Stimulated activated CD8-positive, alpha-beta memory T cell treated with anti-CD3 and anti-CD28 coated beads, Interleukin-15, amount 100 ng/mL, for 24 hours (primary cell): ENCODE measurements at places on chromosomes 11 and 22.

GRCh38 chr11:74470526-74470925, 3.2 kb upstream of the KCNE3 start:
- DNase-seq = no peak

- DNase-seq = no peak
Observed at GRCh38 chr22:32723643-32724042, 77.9 kb upstream of the TIMP3 start.

- DNase-seq = no peak
Observed at GRCh38 chr11:15192005-15192556, 77.4 kb downstream of the INSC start.

DNA sequence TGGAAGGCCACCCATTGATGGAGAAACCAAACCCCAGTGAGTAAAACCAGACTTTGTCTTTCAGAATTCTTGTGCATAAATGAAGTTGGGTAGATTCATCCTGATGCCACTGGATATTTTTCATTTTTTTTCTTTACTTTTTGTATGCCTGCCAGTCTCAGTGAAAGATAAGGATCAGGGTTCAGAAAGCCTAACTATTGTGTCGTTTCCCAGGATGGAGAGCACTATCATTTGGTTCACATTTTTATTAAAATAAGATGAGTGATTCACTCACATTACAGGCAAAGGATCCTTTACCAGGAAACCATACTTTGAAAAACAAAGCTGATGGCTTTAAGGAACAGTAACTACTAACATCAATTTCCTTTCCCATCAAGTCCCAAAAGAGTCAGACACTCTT, 52.0 kb downstream of the ARFGAP2 start:
- DNase-seq = no peak

DNA sequence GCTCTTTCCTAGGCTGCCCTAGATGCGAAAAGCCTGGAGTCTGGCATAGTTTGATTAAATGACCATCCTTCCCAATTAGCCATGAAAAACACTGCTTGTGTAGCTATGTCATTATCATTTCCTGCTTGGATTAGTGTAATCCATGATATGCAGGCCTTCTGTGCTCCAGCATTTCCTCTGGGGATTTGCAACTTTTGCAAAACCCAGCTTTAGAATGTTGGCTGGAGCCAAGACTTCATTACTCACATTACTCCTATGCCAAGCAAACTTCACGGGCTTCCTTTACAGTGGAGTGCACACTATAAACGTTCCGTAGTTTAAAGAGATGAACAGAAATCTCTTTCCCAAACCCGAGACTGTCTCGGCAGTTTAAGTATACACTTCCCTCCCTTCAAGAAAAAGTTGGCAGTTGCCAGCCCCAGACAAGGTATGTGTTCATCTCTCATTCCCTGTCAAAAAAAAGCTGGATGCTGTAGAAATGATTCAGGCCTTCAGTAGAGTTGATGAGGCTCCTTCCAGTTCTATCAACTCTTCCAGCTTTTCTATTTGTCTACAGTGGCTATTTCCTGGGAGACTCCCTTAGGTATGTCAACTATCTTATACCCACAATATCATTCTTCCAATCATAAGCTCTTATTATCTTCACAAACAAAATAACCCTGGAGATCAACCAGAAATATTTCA, 180.0 kb downstream of the MAML2 start:
- DNase-seq = no peak

- no peak for DNase-seq
Observed at GRCh38 chr11:115577701-115578100, 73.5 kb upstream of the CADM1 start.

DNA sequence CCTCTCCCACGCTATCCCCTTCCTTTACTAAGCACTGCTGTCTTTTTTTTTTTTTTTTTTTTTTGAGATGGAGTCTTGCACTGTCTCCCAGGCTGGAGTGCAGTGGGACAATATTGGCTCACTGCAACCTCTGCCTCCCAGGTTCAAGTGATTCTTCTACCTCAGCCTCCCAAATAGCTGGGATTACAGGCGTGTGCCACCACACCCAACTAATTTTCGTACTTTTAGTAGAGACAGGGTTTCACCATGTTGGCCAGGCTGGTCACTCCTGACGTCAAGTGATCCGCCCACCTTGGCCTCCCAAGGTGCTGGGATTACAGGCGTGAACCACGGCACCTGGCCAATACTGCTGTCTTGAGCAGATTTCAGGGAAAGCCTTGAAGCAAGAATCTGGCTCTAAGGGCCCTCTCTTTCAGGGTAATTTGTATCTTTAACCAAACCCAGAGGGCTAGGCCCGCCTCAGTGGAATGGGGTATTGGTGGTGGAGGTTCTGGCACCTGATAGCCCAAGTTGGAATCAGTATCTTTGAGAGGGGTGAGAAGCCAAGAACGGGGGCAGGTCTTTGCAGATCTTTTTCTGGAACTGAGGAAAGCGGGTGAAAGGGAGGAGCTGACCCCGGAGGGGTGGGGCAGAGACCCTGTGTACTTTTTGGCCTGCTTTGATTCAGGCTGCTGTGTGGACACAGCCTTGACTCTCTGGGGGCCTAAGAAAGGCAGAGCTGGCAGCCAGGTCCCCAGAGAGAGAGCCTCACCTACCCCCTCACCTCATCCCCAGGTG, 37.0 kb downstream of the TRIOBP start:
- DNase-seq = no peak

DNA sequence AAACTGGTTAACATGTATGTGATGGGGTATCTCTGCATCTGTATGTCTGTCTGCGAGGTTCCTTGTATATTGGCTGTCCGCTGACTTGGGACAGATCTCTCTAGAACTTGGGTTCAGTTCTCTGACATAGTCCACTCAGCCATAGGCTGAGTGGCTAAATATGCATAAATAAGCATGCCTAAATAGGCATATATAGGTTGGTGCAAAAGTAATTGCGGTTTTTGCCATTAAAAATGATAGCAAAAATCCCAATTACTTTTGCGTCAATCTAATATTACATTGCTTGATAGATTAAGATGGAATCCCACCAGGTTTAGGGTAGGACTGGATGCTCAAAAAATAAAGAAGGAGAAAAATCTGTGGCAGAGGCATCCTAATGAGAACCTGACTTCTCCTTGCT, 8.8 kb downstream of the LRRC55 start:
- DNase-seq = no peak

GRCh38 chr22:38137876-38138687, 27.6 kb upstream of the BAIAP2L2 start:
- no peak for DNase-seq

DNA sequence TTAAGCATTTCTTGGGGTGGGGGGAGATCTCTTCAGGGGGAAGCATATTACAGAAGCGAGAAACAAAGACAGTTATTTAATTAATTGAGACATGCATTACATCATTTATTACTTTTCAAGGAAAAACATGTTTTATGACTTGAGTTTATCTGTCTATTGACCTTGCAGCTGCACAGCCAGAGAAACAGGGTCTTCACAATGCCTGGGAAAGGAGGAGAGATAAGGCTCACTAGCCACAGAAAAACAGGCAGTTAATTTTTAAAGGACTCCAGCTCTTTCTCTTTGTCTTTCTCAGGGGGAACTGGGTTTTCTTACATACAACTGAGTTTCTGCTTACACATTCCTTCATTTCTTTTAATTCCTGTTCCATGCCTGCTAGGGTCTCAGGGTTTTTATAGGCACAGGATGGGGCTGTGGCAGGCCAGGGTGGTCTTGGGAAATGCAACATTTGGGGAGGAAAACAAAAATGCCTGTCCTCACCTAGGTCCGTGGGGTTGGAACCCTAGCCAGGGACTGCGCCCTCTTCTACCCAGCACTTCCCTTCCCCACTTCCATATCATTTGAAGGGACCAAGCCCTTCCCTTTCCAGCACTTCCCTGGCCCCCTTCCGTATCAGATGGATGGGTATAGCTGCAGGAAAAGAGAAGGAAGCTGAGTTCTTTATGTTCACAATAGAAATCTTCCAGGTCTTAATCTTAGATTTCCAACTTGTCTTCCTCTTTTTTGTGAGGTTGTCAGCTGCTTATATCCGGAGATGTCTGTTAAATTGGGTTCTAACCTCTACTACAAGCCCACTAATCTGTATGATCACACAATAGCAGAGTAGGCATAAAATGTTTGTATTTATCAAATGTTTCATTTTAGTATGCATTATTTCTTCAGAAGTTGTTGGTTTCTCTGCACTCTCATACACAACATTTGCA, 38.3 kb downstream of the BIRC2 start:
- no peak for DNase-seq

DNA sequence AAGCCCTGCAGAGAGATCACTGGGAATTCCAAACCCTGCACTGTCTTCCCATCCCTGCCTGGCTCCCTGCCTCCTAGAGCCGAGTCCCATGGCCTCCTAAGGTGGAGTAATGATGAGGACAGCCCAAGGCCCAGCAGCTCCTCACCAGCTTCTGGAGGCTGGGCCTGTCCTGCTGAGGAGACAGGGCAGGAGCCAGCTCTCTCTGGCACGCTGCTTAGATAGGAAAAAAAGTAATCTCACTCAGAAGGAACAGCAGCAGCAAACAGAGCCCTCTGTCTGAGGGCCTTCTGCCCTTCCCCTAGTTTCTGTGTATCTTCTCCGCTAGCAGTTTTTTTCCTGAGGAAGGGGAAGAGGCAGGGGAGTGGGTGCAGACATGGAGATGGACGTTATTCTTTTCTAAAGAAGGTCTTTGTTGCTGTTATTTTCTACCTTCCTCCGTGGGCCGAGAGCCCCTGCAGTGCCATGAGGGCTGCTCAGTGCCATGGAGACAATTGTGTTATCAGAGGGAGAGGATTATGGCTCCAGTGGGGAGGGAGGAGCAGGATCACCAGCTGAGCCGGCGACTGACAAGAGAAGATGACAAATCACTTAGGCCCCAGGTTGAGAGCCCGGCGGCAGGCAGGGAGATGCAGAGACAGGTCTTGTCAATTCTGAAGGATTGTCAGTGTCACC, 315.3 kb downstream of the BUD13 start:
- no peak for DNase-seq

GRCh38 chr11:95156916-95157541, 67.4 kb downstream of the ENDOD1 start:
- no peak for DNase-seq

DNA sequence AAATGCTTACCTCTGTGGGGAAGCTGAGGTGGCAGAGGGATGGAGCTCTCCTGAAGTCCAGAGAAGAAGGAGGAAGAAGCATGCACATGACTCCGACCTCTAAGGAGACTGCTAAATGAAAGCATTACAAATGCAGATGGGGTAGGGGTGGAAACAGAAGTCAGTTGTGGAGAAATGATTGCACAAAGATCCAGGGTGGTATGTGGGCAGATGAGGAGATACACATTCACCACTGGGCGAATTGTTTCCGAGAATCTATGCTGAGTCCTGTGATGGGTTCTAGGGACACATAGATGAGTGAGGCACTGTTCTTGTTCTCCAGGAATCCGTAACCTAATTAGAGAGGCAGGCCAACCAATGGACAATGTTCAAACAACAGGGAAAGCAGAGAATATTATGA, 188.9 kb upstream of the ZBED5 start:
- DNase-seq = no peak

- no peak for DNase-seq
Observed at GRCh38 chr11:64876229-64876750, 2.1 kb downstream of the EHD1 start.

DNA sequence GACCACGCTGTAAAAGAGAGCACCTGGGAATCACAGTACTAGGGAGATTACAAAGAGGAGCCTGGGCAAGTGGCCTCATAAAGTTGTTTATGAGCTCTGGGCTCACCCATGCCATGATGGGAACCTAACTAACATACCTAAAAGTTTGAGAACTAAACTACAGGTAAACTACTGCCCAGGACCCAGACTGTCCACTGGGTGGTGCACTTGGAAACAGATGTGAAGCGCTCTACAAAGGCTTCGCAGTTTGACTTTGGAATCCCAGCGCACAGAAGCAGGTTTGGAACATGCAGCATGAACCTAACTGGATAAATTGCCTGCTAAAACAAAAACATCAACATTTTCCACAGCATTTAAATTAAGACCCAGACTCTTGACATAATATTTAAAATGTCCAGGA, 418.6 kb downstream of the FAM181B start:
- no peak for DNase-seq

DNA sequence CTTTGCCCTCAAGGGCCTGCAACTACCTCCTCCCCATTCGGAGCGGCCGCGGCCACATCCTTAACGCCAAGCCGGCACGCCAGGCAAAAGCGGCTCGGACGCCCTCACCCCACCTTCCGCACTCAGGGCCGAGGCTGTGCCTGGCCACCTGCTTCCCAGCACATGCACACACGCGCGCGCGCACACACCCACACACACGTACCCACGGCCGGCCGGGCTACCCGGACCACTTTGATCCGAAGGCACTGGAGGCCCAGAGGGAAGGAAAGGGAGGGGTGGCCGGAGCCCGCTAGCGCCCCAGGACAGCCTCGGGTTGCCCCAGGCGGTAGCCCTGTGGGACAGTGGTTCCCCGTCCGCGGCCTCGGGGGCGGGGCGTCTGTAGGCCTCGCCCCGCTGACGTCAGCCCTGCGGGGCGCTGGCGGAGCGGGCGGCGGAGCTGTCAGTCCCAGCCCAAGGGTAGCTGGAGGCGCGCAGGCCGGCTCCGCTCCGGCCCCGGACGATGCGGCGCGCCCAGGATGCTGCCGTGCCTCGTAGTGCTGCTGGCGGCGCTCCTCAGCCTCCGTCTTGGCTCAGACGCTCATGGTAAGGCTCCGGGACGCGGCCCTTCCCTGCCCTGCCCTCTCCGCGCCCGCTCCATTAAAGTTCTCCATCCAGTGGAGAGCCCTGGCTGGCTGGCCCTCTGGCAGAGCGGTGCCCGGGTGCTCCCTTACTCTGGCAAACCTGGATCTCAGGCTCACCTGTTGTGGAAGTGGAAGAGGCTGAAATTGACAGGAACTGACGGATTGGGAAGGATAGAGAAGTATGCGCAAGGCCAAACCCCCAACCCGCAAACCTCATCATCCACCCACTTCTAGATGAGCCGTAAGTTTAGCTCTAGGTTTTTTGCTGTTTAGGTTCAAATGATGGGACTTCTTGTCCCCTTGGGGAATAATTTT, at the start of gene IL10RA:
TSS of gene IL10RA (plus strand) at position 442 of the 935 bp plus-strand sequence. CDS start at position 516, 74 bp downstream.
- DNase-seq = peak; percentile 73

DNA sequence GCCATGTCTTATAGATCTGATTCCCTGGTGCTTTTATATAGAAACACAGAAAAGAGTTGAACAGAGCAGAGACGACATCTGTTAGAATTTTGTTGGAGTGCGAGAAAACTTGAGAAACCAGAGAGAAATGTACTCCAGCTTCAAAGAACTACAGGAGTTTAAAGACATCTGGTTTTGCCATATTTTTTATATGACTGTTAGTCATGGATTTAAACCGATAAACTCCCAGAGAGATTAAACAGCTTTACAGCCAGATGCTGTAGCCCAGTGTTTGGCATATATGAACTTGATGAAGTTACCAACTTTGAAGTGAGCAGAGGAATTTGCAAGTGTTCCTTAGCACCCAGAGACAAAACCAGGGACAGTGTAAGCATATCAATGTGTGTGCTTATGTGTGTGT, 1083.1 kb downstream of the LRRC4C start:
- no peak for DNase-seq

DNA sequence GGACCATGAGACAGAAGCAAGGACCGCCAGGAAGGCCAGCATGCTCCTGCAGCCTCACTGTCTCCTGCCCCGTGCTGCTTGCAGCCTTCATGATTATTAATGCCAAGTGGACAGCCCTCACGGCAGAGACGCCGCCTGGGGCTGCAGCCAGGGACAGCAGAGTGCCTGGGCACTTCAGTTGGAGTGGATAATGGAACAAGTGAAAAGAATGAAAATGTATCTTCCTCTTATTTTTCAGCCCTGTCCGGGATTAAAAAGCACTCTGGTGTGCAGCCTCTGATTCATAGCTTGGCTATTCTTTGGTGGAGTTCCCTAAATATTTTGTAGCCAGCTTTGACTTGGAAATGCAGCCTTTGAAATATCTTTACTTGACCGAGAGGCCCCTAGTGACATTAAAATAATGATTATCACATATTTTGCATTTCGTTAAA, 1404.2 kb downstream of the BRD1 start:
- no peak for DNase-seq

- no peak for DNase-seq
Observed at GRCh38 chr22:30861688-30862552, 106.7 kb downstream of the MORC2 start.
